Right lobe of liver (tissue), 6 donors: ENCODE measurements at places on chromosomes 13 and 19.
A peak's percentile ranks its signal among the peaks of the same experiment; 100 is the strongest.

GRCh38 chr13:49998714-49999624 is 2.1 kb downstream of the TRIM13 start:
- DNase-seq, result no peak

DNA sequence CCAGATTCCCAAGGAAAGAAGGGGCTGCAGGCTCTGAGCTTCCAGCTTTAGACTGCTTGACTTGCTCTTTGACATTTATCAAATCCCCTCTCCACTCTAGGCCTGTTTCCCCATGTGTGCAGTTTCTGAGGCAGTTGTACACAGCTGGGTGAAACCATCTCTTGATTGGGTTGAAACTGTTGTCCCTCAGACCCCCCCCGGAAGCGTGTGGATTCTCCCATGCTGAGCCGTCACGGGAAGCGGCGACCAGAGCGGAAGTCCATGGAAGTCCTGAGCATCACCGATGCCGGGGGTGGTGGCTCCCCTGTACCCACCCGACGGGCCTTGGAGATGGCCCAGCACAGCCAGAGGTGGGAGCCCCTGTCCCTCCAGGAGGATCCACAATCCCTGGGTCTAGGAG is 19.7 kb downstream of the BRSK1 start:
- DNase-seq, result no peak

- peak; percentile 51 for DNase-seq
Observed at GRCh38 chr13:78589206-78589605, 14.1 kb downstream of the POU4F1 start.

DNA sequence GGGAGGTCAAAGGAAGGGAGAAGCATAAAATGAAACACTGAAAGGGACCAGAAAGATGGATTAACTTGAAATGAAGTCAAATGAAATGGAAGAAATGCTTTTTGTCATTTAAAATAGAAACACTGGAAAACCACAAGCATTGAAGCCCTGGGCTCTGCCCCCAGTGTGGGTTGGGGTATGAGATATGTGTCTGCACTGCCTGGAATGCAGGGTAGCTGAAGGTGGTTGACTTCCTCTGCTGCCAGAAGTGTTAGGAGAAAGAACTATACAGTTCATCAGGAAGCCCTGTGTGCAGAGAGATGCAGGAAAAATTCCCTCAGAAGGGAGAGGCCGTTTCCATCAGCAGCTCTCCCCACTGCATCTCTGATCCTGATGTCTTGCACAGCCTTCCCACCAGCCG is 69.2 kb downstream of the DHRS12 start:
- DNase-seq, result no peak

- no peak for DNase-seq
Observed at GRCh38 chr13:113952983-113953520, 20.8 kb downstream of the C13orf46 start.

- peak; percentile 65 for DNase-seq
Observed at GRCh38 chr19:49497047-49497788, 984 bp downstream of the RPS11 start.

GRCh38 chr13:30429235-30429634 is 6.9 kb downstream of the UBE2L5 start:
- DNase-seq, result no peak

DNA sequence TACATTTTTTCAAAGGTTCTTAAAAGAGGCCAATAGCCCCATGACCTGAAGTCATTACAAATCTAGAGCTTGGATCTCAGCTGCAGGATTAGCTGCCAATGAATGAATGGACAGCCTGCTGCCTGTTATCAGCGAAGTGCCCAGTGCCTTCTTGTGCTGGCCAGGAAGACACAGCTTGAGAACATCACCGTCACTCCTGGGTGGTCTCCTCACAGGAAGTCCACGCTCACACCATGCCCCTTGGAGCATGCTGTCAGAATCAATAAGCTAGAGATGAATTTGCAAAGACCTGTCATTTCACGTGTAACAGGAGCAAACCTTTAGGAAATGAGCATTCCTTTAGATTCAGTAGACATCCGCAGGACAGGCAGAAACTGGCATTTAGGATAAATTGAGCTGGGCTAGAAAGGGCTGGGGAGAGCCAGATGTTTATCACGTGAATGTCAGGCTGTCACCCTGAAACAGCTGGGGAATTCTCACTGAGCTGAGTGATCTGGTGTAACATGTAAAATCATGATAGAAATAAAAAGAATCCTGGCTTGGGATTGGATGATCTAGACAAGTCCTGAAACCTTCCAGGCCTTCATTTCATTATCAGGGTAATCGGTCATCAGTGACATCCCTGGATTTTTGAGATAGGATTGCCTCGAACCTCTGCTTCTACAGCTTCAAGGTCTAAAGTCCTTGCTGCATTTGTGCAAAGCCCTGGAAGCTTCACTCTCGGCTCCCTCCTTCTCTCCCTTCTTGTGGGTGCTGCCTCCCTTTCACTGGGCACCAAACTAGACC is 49.9 kb upstream of the MEDAG start:
- DNase-seq, result no peak

- DNase-seq, result peak; percentile 49
Observed at GRCh38 chr13:48595431-48596429, 58.0 kb upstream of the CYSLTR2 start.

- no peak for DNase-seq
Observed at GRCh38 chr19:28426110-28426729, 786.7 kb downstream of the UQCRFS1 start.

GRCh38 chr13:111005808-111006505 is 91.1 kb upstream of the ANKRD10 start:
- no peak for DNase-seq

GRCh38 chr19:10820173-10820572 is 15.8 kb downstream of the TMED1 start:
- no peak for DNase-seq

DNA sequence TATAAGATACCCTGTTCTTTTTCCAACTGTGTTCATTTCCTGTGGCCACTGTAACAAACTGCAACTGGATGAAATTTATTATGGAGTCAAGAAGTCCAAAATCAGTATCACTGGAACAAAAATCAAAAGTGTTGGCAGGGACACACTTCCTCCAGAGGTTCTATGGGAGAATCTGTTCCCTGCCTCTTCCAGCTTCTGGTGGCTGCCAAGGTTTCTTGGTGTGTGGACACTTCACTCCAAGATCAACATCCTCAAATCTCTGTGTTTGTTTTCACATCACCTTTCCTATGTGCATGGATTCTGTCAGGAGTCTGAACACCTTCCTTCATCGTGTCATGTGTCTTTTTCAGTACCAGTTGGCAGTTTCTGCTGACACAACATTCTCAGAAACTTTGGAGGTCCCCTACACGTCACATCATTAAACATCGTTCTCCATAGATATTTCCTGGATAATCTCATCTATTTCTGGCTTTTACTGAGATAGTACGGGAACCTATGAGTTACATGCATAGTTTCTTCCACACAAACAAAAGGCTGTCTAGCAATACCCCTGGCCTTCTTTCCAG is 15.2 kb upstream of the EFNB2 start:
- DNase-seq, result no peak

DNA sequence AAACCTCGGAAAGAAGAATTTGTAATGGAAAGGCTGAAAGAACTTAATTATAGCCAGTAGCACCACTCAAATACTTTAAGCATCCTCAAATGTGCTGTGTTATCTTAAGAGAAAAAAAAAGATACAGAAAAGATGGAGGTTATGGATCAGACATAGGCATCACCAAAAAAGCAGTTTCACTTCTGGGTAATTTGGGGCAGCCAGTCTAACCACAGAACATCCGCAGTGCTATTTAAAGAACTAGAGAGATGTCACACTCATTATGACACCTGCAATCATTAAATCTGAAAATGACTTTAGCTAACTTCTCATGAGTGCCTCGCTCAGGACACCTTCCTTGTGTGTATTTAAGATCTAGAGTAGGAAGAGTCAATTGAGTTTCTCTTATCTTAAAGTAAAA is 211.8 kb downstream of the RBM26 start:
- DNase-seq, result no peak

DNA sequence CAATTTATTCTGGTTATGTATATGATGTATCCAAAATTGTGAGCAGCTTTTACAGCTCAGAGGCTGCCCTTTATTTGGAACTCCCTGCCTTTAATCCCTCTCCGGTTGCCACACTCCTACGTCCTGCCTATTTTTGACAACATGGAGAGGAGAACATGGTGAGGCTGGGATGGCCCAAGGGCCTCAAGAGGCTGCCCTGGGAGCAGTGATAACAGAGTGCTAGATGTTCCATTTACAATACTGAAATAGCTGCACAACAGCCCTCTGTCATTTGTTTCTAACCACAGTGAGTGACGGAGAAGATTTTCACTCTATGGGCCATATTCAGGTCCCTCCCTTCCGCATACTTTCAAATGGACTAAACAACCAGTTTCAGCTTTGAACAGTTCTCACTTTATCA is 33.4 kb downstream of the STARD13 start:
- no peak for DNase-seq

GRCh38 chr19:39946532-39946931 is 12.1 kb upstream of the FCGBP start:
- DNase-seq, result no peak

DNA sequence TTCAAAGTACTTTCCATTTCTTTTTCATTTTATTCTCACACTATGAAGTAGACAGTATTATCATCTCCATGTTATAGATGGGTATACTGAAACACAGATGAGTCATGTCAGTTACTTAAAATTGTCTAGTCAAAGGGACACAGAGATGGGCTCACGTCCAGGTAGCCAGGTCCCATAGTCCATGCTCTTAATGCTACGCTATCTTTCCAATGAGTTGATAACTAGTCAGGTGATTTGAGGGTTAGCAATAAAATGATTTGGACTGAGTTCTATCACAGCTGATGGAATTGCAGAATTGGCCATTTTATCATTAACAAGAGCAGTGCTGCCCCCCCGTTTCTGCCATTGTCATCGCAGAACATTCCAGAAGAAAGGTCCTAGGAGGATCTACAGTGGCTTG is 318.9 kb downstream of the DLEU7 start:
- no peak for DNase-seq

- DNase-seq, result no peak
Observed at GRCh38 chr13:113943821-113944565, 29.9 kb downstream of the C13orf46 start.

DNA sequence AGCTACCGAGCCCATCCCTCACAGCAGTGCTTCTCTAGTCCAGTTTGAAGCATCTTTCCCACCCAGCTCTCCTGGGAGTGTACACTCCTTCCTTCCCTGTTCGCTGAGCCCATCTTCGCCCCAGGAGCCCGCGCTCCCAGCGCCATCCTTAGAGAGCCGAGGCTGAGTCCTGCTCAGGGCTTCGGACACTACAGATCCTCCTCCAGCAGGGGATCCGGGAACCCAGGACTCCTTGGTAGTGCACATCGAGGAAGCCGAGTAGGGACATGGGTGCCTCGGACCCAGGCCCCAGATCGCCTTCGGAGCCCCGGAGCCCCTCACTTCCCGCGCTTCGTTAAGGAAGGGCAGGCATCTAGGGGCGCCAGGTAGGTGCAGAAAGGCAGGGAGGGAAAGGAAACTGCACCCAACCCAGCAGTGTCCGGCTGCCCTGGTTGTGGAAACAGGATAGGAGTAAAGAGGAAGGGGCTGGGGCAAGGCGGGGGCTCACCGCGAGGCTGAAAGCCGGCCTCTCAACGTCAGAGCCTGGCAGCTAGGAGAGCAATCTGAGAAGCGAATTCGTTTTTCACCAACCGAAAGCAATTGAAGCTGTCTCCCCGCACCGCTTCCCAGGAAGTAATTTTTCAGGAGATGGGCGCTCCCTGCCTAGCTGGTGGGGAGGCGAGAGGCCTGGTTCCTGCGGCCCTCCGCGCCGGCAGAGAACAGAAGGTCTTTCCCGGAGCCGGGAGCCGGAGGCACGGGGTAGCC is 1.0 kb downstream of the PDX1 start:
- no peak for DNase-seq

DNA sequence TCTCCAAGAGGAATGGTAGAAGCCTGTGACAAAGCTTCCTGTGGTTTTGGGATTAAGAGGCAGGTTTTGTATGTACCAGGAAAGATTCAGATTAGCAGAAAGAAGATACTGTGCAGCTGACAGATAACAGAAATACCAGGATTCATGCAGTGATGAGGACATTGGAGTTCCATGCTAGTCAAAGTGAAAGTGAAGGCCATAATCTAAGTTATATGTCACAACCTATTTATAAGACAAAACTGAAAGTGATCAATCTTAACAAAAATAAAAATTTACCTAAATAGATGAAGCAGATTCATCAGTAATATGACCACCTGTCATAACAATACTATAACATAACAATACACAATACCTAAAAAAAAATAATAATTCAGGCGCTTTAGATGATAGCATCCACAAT is 1305.2 kb upstream of the PCDH9 start:
- no peak for DNase-seq

DNA sequence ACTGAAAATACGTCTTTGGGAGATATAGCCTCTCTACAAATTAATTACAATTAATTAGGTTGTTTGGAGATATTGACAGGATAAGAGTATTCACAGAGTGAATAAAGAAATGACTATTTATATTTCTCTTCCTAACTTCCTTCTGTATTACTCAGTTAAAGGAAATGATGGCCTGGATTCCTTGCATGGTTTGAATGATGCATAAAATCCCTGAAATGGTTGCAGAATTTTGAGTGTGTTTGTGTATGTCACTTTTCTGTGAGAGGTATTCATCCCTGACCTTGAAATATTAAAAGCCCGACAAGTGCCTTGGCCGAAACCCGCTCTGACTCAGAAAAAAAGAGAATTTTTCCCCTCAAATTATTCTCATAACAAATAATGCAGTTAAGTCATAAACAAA is 90.0 kb downstream of the PDS5B start:
- DNase-seq, result no peak

- DNase-seq, result peak; percentile 78
Observed at GRCh38 chr19:7674010-7675005, 2.6 kb upstream of the MCEMP1 start.

GRCh38 chr13:39297664-39298171 is 259.5 kb downstream of the NHLRC3 start:
- no peak for DNase-seq

DNA sequence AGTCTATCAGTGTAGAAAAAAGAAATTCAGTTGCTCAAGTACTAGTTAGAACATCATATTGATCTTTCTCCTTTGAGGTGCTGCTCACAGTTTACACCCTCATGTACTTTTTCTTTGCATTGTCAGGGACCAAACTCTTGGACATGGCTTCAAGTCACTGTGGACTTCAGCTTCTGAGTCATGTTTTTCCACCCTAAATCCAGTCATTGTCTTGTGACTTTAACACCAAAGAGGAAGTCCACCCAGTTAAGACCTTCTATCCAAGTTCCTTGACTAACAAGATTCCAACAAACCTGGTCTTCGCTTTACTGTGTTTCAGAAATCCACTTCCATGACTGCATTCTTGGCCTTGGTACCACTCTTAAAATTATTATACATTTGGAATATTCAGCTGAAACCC is 206.7 kb upstream of the ARGLU1 start:
- no peak for DNase-seq
